ENCODE measurements at places on chromosomes 12 and 14.

- no peak for DNase-seq
These were observed 20.8 kb downstream of the SNRNP35 start for GRCh38 chr12:123478762-123479161.

DNA sequence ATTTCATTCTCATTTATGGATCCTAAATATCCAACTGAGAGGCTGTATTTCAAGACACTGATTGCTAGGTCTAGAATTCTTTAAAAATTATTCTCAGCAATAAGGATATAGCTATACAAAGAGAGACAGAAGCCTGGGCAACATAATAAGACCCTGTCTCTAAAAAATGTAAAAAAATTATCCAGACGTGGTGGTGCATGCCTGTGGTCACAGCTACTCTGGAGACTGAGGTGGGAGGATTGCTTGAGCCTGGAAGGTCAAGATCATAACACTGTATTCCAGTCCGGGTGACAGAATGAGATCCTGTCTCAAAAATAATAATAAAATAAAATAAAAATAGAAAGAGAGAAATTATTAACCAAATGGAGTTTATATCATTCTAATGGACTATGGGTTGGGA lies 20.6 kb upstream of the ARID2 start:
- DNase-seq = no peak

- DNase-seq = no peak
These were observed 496.0 kb downstream of the SLC6A15 start for GRCh38 chr12:84416626-84417025.

DNA sequence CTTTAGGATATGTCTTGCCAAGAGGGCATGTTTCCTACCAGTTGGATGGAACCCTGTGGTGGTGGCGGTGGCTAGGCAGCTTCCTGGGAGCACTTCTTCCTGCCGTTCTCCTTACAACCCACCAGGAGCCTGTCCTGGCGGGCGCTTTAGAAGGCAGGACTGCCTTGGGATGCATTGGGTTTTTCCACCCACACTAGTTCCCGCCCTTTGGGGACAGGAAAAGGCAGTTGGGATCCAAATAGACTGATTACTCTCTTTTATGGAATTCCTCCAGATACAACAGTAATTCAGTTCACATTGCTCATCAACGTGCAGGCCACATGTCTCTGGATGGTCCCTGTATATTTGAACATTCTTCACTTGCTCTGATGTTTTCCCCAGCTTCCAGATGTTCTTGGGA lies 305.7 kb upstream of the SSTR1 start:
- no peak for DNase-seq

GRCh38 chr12:121184425-121184824 lies 25.5 kb upstream of the P2RX4 start:
- DNase-seq = no peak

DNA sequence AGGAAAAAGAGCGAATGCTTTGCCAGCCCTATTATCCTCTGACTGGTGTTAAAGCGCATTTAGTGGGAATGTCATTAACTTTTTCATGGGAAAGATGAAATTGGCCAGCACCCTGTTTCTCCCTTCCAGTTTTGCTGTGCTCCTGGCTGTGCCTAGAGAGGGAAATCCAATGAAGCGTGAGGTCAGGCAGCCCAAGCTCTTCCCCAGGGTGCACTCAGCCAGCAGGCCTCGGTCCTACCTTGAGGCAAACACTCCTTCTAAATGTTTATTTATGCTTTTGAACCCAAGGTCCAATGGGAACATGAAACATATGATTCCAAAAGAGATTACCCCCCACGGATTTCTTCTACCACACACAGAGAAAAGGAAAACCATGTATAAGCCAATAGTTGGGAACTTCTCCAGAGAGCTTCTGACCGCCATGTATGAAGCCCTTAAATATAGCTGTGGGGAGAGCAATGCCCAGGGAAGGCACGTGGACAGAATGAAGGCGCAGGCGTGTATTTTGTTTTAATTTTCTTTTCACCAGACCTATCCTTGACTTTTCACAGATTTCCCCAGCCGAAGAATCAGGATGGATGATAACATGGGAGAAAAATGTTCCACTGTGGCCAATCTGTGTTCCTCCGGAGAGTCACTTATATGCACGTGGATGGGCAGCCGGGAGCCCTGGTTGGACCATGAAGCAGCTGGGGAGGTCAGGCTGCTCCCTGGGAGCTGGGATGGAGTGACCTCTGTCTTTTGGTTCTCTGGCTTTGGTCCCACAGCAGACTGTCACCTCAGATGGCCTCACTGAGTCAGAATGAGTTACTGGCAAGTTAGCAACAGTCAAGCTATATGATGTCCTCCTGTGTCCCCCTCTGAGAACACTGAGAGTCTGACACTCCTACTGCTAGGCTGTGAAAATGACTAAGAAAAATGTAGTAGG lies 37.3 kb downstream of the GPR135 start:
- DNase-seq = no peak

DNA sequence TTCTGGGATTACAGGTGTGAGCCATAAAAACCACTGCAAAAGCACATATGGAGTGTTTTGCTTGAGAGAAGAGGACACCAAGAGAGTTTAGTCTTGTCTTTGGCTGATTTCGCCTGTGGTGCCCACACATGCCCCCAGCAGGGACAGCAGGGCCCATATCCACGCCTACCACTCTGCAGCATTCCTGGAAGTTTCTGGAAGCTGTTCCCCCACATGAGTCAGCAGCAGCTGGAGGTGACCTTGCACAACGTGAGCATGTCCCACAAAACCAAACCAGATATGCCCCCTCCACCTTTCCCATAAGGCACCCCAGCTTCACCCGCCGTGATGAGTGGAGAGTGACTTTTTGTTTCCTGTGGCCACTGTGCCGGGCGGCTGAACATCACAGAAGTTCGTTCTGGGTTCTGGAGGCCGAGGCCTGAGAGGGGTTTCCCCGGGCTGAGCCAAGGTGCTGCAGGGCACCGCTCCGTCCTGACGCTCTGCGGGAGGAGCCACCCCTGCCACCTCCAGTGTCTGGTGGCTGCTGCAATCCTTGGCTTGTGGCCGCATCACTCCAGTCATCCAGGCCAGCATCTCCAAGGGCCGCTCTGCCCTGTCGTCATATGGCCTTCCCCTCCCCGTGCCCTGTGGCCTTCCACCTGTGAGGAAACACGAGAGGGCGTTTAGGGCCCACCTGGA lies 4.7 kb downstream of the ASPG start:
- DNase-seq = no peak

GRCh38 chr12:51011955-51012354 lies 14.2 kb downstream of the SLC11A2 start:
- no peak for DNase-seq

GRCh38 chr12:2076196-2076570 lies 23.4 kb downstream of the CACNA1C start:
- no peak for DNase-seq

DNA sequence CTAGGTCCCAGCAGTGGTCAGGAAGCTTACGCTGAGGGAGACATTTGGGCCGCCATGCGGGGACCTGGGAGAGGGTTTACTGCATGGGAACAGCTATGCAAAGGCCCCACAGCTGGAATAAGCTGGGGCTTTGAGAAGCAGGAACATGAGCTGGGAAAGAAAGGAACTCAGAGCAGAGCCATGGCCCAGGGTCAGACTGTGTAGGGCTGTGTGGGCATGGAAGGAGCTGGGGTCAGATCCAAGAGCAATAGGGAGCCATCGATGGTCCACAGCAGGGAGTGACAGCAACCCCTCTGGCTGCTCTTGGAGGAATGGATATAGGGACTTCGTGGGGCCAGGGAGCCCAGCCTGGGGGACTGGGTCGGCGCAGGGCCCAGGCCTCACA lies 151.6 kb downstream of the ADGRD1 start:
- DNase-seq = no peak

DNA sequence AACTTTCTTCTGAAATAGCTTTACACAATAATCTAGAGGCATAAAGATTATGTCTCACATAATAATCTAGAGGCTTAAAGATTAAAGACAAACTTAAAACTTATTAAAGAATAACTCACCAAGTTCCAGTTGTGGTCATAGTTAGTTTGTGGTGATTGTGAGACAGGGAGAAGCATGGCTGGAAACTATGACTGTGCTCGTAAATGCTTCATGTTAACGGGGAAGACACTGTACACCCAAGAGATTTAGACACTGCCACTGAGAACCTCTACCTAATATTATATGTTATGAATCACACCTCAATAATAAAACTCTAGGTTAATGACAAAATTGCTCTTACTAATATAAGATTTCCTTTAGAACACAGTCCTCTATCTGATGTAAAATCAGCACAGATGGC lies 541.6 kb downstream of the TMEM121 start:
- DNase-seq = no peak

GRCh38 chr12:106433055-106433454 lies 75.5 kb downstream of the POLR3B start:
- no peak for DNase-seq

DNA sequence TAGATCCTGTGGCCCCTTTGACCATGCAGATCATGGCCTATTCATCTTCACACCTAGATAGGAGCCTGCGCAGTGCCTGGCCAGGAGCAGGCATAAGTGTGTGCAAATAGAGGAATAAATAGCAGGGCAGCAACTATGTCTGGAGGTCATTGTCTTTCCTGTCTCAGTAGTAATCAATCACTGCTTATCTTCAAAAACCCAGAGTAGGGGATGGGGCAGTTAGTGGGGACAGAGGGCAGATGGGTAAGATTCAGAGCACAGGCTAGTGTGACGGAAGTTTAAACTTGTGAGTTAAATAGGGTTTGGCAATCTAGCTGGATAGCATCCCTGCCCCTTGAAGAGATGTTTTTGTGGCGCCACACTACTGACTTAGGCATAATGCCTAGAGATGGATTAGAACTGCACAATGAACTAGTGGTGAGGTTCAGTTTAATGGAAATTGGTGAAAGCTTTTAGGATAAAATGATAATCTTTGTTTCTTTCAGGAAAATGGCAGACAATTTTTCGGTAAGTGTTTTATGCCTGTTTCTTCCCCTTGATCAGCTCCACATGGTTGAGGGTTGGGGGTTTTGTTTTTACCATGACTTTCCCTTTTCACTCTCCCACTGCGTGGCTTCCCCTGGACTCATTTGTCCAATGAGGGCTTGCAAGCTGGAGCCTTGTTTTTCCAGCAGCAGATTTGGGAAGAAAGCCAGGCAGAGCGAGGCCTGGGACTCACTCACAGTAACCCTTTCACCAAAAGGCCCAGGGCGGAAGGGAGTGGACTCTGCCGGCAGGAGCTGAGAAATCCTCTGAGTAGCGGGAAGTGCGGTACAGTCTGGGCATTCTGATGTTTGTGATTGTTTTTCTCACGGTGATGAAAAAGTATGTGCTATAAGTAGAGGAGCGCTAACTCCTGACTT lies 8.1 kb downstream of the LGALS3 start:
- no peak for DNase-seq

DNA sequence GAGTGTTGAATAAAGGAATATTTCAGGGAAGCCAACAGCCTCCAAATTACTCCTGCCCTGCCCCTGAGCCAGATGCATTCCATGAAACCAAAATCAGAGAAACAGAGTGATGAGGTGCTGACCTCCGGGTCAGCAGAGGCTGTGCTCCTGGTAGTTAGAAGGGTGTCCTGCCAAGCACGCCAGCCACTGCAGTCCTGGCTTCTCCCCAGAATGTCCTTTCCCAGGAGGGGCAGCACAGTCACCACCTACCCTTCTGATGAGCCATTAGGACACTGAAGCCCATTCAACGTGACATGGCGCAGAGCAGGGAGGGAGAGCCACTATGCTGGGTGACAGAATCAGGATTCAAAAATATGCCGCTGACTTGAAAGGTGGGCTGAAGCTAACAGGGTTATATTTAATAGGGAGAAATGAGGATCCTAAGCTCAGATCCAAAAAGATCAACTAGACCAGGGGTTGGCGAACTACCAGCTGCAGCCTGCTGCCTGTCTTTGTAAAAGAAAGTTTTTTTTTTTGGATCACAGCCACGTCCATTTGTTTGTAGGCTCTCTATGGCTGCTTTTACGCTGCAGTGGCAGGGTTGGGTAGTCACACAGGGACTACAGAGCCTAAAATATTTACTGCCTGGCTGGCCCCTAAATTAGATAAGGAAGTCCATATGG lies 34.5 kb upstream of the PLEK2 start:
- no peak for DNase-seq

- DNase-seq = no peak
These were observed 256.4 kb downstream of the SSPN start for GRCh38 chr12:26451763-26452162.

- no peak for DNase-seq
These were observed 1083.2 kb downstream of the FLRT2 start for GRCh38 chr14:86613126-86613525.

DNA sequence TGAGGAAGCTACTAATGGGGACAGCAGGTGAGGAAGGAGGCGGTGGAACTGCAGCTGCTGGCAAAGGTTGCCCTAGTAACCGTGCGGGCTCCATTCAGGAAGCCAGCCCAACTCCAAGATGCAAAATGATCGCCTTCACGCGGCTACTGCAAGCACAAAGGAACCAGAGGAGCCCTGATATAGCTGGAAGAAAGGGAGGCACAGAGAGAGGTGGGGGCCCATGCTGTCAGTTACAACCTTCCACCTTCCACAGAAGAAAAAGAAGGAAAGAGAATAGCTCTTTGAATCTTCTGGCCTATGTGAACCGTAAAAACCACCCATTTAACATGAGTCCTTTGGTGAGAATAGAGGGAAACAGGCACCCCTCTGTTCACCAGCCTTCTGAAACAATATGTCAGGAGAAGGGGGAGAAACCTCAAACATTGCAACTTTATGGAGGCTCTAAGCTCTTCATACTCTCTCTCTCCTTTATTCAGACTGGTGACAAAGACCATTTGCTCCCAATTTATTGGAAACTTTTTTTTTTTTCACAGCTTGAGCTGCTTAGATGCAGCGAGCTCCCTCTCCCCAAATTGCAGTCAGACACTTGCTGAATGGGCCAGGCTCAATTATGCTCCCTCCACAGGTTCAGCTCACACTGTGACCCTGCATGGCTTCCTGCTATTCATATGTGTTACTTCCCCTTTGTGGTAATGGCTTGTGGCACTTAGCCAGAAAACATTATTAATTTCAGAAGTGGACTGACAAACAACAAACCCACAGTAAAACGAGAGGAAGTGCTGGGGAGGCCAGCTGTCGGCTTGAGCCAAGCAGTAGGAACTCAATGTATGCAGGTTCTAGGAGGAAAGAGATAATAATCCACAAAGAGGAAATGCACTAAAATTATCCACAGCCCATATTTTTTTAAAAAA lies 6.2 kb downstream of the DUSP6 start:
- no peak for DNase-seq

GRCh38 chr12:82800185-82800584 lies 113.5 kb downstream of the TMTC2 start:
- no peak for DNase-seq

DNA sequence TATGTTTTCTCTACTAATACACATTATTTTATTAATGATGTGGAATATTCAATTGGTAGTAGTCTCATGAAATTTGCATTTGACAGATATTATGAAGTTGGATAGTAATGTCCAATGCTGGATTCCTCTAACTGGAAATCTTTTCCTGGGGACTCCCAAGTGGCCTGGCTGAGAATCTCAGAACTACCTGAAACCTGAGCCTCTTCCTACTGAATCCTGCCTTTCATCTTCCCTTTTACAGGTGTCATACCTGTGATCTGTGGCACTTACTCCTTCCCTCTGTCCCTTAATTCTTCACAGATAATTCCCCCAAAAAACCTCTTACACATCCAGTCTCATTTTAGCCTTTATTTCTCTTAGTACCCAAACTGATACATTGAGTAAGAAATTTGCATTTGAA lies 89.7 kb upstream of the MYF6 start:
- DNase-seq = no peak

- DNase-seq = no peak
These were observed 1.6 kb downstream of the KRT71 start for GRCh38 chr12:52551216-52551865.

Data from cerebellar nuclear complex (tissue), 1 donor.